ENCODE measurements at places on chromosomes 1 and 21.

DNA sequence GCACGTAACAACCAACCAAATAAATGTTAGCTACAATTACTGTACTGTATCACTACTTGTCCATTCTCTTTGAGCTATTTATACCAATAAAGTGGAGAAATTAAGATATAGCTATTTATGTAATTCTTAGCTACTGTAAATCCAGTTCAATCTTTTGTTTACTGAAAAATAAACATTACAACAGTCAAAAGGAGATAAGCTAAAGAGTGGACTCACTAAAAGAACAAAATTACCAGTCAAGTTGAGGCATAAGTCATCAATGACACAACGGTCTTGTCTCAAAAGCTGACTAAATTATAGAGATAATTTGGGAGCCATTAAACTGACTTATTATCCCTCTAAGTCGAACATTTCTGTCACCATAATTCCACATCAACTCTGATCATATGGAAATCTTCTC lies 22.5 kb downstream of the TGFBR3 start:
- DNase-seq, result no peak

DNA sequence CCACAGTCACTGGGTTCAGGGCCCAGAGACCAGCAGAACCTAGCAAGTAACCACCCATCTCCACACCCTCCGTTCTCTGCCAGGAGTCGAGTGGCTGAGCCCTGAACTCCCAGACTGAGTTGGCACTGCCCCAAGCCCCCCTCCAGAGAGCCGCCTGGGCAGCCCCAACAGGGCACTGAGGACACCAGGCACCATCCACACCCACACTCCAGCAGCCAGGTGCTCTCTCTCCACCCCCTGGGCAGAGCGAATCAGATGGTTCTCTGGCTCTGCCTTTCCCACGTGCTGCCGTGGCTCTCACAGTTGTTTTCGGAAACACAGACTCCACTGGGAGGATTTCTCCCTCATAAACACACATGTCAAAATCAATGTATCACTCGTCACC lies 13.6 kb downstream of the WDR4 start:
- DNase-seq, result peak; percentile 33

GRCh38 chr1:44481701-44482100 lies 76.6 kb downstream of the RNF220 start:
- DNase-seq, result no peak

GRCh38 chr1:106921186-106921585 lies 135.3 kb upstream of the PRMT6 start:
- DNase-seq, result no peak

DNA sequence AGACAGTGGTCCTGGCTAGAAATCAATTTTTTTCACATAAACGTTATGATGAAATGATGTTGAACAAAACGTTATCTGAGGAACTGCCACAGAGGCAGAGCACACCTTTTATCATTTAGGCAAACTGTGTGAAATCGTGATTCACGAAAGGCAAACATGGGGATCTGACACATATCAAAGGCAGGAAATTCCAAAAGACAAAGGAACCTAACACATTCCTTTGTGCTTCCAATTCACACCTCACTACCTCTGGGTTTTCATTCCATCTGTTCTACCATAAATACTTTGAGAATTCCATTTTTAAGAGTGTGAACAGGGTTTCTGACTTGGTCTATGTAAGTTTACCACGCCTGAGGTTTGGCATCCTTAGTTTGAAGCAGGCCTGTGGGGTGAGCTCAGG lies 119.5 kb upstream of the KRTAP19-8 start:
- no peak for DNase-seq

GRCh38 chr1:87093286-87093685 lies 178.9 kb downstream of the HS2ST1 start:
- no peak for DNase-seq

GRCh38 chr1:184752656-184753055 lies 2.0 kb downstream of the EDEM3 start:
- DNase-seq, result no peak

Data from gastrocnemius medialis (tissue), 4 donors.